ENCODE measurements at places on chromosomes 3 and 15. TPM values are rescaled to one million over a fixed set of nuclear protein-coding genes. Genes with fewer than 3 reads are reported as not detected.

NR2F2 gene
- 6.9 TPM for total RNA-seq

INKA1 gene
- 14.2 TPM for total RNA-seq

LPP gene
- 89.0 TPM for total RNA-seq

TM4SF1 gene
- 125 TPM for total RNA-seq

ZNF774 gene
- total RNA-seq, result 2.4 TPM

SLC22A13 gene
- total RNA-seq, result 0.64 TPM

HACL1 gene
- total RNA-seq, result 9.6 TPM

PRR20G gene
- not detected for total RNA-seq

MOBP gene
- not detected for total RNA-seq

EIF4E3 gene
- 15.7 TPM for total RNA-seq

CHRNB4 gene
- total RNA-seq, result 0.72 TPM

SLC9C1 gene
- total RNA-seq, result not detected

DNA sequence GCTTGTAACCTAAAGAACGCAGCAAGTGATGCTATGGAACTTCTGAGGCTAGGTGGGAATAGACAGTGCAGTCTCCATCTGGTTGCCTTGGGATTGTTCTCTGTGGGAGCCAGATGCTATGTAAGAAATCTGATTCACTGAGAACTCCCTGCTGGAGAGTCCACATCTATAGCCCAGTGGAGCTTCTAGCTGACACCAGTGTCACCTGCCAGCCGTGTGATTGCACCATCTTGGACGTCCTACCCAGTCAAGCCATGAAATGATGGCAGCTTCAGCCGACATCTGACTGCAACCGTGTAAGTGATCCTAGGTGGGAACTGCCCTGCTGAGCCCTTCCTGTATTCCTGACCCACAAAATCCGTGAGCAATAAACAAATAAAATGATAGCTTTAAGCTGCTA, 12.4 kb upstream of the FYCO1 start:
- ATAC-seq, result no peak

- no peak for ATAC-seq
Measured at GRCh38 chr3:147900851-147901250, 491.7 kb downstream of the ZIC1 start.

DNA sequence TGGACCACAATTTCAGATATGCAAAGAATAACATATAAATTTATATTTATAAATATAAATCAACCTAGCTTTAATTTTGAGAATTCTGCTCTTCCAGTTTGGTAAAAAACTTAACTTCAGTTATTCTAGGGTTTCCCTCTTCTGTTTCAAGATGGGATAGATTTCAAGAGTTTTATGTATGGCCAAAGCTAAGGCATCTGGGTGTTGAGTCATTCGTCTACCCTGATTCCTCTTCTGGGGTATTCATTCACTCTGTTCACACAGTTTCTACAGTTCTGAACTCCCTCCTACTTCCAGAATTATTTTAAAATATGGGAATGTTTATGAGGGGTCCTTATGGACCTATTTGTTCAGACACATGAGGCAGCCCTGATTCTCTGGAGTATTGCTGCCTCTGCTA, 4.2 kb upstream of the FGF7 start:
- ATAC-seq, result no peak

GRCh38 chr3:176978441-176978840, 218.8 kb downstream of the TBL1XR1 start:
- ATAC-seq, result peak; percentile 44

DNA sequence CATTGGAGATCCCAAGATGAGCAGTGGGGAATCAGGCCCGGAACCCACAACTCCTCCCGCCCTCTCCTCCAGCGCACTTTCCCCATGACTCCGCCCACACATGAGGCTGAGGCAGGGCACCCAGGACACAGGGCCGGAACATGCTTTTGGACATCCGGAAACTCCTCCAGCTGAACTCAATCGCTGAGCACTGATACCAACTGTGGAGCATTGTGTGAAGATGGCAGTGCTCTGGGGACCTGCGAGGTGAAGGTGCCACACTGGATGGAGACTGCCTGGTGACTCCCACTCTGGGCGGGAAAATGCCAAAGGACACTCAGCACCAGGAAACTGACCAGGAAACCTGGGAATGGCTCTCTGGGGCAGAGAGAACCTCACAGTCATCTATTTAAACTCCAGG, 189.1 kb downstream of the FAM43A start:
- ATAC-seq, result no peak

- ATAC-seq, result no peak
Measured at GRCh38 chr3:31575448-31575847, 42.7 kb downstream of the STT3B start.

DNA sequence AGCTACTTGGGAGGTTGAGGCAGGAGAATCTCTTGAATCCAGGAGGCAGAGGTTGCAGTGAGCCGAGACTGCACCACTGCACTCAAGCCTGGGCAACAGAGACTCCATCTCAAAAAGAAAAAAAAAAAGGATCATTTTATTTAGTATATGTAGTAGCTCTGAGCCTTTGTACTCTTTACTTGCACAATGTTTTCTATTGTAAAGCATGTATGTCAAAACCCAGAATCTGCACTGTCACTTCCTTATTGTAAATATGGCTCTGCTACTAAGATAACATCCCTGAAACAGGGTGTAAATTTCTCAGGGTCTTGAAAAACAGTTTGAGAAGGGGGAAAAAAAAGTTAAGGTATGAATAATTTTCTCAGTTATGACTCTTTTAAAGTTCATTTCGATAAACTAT, 35.1 kb downstream of the SLMAP start:
- no peak for ATAC-seq

- no peak for ATAC-seq
Measured at GRCh38 chr15:69508659-69509058, 56.0 kb downstream of the RPLP1 start.

- ATAC-seq, result no peak
Measured at GRCh38 chr3:139532976-139533375, 6.6 kb downstream of the RBP1 start.

- no peak for ATAC-seq
Measured at GRCh38 chr15:100309109-100310040, 32.4 kb downstream of the ADAMTS17 start.

- no peak for ATAC-seq
Measured at GRCh38 chr15:84917452-84917851, 33.0 kb downstream of the SLC28A1 start.

GRCh38 chr3:187739094-187739560, 6.1 kb downstream of the BCL6 start:
- ATAC-seq, result no peak

- ATAC-seq, result peak; percentile 60
Measured at GRCh38 chr3:193963808-193964516, 172.0 kb upstream of the HES1 start.

DNA sequence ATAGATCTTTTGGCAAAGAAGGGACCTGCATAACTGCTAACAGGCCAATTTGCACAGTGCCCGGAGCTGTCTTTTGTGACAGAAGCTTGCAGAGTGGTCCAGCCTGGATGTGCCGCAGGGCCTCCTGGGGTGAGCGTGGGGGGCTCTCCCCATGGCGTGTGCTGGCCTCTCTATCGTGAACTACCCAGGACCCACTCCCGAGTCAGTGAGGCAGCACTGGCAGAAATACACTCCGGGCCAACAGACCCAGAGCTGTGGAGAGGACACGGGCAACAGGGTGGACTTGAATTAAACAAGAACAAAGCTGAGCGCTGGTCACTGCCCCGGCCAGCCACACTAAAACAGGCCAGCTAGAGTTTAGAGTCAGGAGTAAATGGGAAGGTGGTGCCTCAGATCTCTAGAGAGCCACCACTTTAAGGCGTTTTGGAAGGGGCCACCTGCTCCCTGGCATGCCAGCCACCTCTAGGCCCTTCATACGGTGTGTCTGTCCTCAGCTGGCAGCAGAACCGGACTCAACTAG, 152.1 kb downstream of the KLF13 start:
- ATAC-seq, result no peak

- ATAC-seq, result no peak
Measured at GRCh38 chr3:138960417-138960852, 13.4 kb downstream of the FOXL2NB start.

GRCh38 chr3:57057351-57057750, 3.1 kb upstream of the SPATA12 start:
- ATAC-seq, result no peak

- no peak for ATAC-seq
Measured at GRCh38 chr3:154844863-154845262, 235.3 kb upstream of the MME start.

GRCh38 chr3:102069211-102069662, 219.9 kb downstream of the NFKBIZ start:
- peak; percentile 88 for ATAC-seq

- ATAC-seq, result no peak
Measured at GRCh38 chr3:154794814-154795445, 285.2 kb upstream of the MME start.

GRCh38 chr15:39504808-39505207, 76.1 kb upstream of the THBS1 start:
- ATAC-seq, result no peak

DNA sequence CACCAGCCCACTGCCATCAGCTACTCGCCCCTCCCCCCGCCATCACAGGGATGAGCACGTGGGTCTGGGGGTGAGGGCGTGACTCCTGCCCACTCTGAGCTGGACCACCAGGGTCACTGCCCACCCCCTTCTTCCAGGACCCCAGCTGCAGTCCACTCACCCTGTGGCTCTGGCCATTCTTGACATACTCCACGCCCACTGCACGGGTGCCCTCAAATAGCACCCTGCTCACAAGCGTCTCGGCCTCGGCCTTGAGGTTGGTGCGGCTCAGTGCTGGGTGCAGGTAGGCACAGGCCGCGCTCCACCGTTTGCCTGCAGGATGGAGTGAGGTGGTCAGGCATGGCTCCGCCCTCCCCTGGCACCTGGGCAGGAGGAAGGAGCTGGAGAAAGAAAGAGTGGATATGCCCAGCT, 23.9 kb downstream of the CHDH start:
- ATAC-seq, result no peak

GRCh38 chr3:48107227-48107626, 81.0 kb downstream of the CDC25A start:
- no peak for ATAC-seq

- ATAC-seq, result no peak
Measured at GRCh38 chr3:117562000-117562399, 852.4 kb downstream of the TUSC7 start.

Measured in esophagus mucosa (tissue), 1 donor.